NCI-H69 (cell line): ENCODE measurements at places on chromosomes 11 and 22.

- DNase-seq, result no peak
These were observed 82.6 kb downstream of the SLC1A2 start for GRCh38 chr11:35336726-35337125.

DNA sequence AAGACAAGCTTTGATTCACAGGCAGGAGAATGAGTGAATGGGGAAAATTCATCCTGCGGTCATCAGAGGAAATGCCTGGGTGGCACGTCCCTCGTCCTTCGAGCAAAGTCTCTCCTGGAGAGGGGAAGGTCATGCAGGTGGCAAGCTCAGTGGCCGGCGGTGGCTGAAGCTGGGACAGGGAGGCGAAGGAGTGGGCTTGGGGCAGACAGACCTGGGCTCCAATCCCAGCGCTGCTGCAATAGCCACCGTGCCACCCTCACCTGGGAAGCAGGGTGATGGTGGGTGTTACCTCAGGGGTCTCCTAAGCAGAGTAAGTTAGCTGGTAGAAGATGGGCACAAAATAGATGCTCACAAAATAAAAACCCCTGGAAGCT is 22.4 kb upstream of the CACNG2 start:
- DNase-seq, result no peak

DNA sequence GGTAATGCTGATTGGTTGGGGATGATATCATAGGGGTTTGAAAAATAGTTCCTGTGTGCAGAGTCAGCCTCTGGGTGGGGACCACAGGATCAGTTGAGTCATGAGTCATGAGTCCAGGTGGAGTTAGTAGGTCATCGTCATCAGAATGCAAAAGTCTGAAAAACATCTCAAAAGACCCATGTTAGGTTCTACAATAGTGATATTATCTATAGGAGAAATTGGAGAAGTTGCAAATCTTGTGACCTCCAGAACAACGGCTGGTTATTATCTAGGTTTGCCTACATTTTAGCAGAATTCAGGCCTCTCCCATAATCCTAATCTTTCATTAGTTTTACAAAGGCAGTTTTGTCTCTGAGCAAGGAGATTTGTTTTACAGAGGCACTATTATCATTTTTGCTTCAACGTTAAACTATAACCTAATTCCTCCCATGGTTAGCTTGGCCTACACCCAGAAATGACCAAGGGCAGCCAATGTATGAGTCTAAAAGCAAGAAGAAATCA is 38.9 kb downstream of the MS4A2 start:
- no peak for DNase-seq

GRCh38 chr11:119147604-119148333 is 1.1 kb upstream of the ABCG4 start:
- peak; percentile 57 for DNase-seq

DNA sequence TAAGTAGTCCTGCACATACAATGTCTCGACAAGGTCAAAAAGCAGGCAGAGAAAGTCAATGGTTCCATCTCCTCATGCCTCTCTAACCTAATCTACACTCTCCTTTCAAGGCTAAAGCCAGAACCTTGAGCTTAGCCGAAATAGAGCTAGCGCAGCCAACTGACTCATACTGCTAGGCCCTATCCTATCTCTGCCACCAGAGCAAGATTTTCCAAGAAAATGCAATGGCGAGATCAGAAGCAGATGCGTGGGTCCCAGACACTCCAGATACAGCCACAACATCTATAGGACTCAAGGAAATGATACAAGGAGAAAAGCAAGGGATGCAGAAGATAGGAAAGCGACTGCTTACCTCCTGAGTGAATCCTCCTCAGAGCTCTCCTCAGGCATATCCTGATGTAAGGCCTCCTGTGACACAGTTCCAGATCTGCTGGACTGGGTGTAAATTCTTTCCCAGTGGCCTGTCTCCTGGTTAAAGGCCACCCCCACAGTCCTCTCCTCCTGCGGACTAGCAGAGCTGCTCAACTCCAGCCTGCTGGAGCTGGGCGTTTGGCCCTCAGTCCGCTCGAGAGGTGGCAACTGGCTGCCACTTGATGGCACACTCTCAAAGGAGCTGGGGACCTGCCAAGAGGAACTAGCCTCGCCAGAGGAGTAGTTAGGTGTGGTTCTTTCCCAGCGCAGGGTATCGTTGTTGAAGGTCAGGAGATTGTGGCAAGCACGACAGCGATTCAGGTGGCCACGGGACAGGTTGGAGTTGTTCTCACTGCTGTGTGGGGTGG is 52.0 kb downstream of the AMBRA1 start:
- no peak for DNase-seq

- peak; percentile 76 for DNase-seq
These were observed 486 bp downstream of the CLMP start for GRCh38 chr11:123194337-123195187.

GRCh38 chr11:94020777-94021481 is at the start of gene HEPHL1:
Gene HEPHL1, plus strand, starts transcription at chr11:94021354. Its CDS starts 15 bp downstream, at chr11:94021369.
- no peak for DNase-seq

GRCh38 chr11:11618973-11619435 is 2.8 kb downstream of the GALNT18 start:
- DNase-seq, result peak; percentile 52

DNA sequence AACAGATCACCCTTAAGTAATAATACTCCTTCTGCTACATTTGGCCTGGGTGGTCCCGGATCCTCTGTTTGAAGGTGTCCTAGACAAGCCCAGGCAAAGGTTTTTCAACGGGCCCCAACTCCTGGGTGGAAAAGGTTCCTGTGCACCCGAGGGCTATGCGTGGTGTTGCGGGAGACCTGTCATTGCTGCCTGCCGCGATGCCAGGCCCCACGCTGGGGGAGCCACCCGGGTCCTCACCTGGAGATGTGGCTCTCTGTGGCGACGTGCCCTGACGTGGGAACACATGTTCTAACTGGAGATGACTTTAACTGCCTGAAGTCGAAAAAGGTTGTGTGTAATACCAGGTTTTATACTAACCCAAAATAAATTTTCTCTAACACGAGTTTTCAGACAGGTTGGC is 467.1 kb downstream of the NTM start:
- DNase-seq, result no peak

GRCh38 chr22:37331856-37332536 is 49.7 kb downstream of the CYTH4 start:
- no peak for DNase-seq

DNA sequence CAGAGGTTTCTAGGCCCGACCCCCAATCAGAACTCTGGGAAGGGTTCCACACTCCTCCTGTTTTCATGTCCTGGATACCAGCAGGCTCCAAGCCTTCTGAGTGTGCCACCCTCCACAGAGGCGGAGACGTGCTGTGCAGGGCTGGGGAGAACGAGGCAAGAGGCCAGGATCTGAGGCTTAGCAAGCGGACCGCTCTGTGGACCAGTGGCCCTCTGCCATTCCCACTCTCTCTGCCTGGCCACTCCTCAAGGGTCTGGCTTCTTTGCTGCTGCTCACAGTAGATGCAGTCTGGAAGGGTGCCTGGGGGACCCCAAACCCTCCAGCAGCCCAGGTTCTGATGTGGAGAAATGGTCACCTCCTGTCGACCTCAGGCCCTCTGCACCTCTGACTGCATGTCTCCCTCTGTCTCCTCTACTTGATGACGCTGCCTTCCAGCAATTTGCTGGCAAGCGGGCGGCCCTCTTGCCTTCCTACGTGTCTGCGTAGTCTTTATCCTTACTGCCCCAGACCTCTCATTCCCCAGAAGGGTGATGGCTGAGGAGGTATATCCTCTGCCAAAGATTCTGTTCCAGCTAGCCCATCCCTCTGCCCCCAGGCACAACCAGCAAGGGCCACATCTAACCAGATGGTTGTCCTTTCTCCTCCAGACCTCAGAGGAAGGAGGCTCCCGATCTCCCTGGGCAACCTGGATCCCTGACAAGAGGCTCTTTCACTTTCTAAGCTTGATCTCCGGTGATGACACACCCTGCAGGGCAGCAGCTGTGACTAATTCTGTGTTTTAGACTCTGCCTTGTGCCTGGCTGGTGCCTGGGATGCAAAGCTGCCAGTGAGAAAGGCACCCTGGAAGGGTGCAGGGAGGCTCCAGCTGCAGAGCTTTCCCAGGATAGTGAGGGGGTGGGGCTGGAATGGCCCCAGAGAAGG is 87.3 kb downstream of the NAT10 start:
- DNase-seq, result peak; percentile 99

DNA sequence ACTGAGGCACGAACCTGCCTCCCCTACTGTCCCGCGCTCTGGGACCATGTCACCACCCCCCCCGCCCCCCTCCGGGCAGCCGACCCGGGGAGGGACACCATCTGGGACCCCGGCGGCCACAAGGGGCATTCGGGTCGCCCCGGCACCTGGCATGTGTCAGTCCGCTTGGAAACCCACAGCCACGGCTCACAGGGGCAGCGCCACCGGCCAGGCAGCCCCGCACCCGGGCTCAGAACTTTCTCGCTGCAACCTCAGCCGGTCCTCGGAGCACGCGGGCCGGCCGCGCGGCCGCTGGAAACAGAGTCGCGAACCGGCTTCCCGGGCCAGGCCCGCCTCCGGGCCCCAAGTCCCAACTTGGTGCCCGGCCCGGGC is 159.9 kb upstream of the GRK3 start:
- DNase-seq, result peak; percentile 54

GRCh38 chr11:46296528-46297448 is 19.3 kb downstream of the CREB3L1 start:
- peak; percentile 90 for DNase-seq

DNA sequence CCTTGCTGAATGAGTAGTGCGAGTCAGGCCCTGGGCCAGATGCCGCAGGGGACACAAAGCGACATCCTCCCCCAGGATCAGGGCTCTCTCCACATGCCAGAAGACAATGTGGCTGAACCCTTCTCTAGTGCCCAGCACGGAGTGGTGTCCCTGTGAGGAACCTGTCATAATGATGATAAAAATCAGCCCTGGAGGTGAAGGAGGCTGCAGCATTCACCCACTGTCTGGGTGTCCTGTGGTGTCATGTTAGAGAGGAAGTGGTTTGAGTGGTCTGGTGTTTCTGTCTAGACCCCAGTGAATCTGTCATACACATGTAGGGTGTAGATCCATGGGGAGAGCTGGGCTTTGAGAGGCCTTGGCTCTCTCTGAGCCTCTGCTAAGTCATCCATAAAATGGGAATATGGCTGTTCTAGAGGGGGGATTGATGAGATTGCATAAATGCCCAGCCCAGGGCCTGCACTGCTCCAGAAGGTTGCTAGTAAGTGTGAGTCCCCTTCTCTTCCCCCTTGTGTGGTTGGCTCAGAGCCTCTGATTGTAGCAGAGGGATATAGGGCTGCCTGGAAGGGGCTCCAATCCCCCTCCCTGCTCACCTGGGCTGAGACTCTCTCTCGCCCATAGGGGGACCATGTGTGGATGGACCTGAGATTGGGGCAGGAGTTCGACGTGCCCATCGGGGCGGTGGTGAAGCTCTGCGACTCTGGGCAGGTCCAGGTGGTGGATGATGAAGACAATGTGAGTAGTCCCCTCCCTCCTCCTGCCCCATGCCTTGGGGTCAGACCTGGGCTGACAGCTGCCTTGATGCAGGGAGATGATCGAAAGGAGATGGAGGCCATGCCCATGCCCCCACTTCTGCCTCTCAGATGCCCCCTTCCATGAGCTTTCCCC is 14.3 kb downstream of the MYO7A start:
- no peak for DNase-seq

DNA sequence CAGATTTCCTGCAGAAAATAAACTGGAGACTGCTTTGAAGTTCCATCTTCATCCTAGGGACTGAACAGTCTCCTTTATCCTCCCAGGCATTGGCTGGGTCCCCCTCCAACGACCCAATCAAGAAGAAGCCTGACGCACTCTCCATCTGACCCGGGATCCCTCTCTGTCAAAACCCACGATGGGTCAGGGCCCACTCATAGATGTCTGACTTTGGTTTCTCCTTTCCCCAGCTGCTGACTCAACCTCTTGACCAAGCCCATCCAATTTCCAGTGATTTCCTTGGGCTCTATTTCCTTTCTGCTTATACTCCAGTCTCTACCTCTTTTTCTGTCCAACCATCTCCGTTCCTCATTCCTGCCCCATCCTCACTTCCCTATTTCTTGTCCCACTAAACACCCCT is 189.7 kb downstream of the MIAT start:
- DNase-seq, result no peak

- DNase-seq, result no peak
These were observed 33.7 kb downstream of the DAGLA start for GRCh38 chr11:61713906-61714305.

DNA sequence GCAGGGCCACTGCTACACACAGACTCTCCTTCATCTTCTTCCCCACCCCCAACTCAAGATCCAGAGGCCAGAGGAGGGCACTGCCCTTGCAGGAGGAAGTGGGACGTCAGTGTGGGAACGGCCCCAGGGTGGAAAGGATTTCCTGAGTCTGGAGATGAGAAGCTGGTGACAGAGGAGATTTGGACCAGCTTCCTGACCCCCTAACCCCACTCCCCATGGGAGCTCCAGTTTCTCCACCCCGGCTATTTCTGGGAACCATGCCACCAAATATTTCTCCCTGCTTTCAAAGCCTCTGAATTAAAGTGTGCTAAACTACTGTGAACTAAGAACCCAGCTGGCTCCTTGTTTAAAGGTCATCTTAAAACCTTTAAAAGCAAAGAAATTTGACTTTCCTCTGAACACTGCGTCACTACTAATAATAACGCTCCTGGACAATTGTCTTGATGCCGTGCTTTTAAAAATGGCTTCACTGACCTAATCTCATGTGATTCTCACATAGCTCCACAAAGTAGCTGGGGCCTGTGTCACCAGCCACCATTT is 46.6 kb downstream of the CWC15 start:
- peak; percentile 51 for DNase-seq

DNA sequence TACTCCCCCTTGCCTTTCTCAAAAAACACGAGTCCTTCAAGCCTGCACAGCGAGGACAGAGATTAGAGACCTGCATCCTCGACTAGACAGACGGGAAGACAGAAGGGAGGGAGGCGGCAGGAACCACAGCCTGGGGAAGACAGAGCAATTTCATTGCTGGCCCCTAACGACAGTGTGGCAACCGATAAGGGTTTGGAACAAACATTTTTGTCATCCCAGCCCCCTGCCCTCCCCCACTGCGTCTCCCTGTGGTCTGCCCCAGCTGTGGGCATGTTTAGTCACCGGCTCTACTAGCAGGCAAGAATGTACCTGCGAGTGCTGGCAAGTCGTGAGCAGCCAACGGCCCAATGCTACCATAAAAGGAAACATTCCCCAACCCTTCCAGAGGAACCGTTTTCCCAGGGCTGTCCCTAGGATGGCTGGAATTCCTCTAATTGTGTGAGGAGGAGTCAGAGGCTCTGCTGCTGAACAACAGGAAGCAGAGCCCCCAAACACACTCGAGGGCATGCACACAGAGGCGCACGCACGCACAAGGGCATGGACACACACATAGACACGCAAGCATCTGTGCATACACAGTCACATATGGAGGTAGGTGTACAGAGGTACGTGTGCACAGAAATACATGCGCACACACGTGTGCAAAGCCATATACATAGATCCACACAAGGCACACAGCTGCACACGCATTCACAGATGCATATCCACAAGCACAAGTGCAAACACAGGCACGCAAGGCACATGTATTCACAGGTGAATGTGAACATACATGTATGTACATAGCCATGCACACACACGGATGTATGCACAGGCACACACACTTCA is 58.3 kb downstream of the MYH9 start:
- DNase-seq, result peak; percentile 30
